Thymus (tissue), 14 donors: ENCODE measurements at places on chromosomes 6 and 20. TPM values are rescaled to one million over a fixed set of nuclear protein-coding genes. Genes with fewer than 3 reads are reported as not detected.

DNA sequence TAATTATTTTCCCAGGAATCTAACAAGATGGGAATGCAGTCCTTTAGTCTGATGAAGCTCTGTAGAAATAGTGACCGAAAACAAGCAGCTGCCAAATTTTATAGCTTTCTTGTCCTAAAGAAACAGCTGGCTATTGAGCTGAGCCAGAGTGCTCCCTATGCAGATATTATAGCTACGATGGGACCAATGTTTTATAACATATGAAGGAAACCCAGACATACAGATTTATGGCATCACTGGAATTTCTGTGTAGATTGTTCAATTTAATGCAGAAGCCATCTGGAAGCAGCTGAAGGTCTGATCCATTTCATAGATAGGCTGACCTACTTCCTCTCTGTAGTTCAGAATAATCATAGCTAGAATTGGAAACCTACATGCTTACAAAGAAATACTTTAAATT, 11.8 kb upstream of the SNPH start:
- no peaks in the 10 kb centered on the region for H3K36me3 ChIP-seq
- no peak for DNase-seq
- no peak overlapping the region for H3K27ac ChIP-seq
- H3K4me1 ChIP-seq = no peaks in the 10 kb centered on the region

DNA sequence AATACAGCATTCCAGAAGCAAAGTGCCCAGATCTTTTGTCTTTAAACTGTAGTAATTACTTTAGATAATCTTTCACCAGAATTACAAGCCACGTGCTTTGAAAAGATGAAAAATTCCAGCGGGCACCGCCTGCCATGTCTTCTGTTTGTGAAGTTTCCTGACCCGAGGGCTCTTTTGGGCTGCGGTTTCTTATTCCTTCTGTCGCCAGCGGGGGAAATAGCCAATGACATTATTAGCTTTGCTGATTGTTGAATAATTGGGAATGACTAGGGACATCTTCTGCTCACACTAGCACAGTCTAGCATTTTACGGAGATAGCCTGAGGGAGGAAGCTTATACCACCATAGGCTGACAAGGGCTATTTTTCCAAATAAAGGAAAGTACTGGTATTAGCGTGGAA, 124.7 kb downstream of the SAMD5 start:
- H3K4me3 ChIP-seq = no peak overlapping the region
- no peak for DNase-seq
- no peaks in the 10 kb centered on the region for H3K4me1 ChIP-seq
- H3K27ac ChIP-seq = no peak overlapping the region

DNA sequence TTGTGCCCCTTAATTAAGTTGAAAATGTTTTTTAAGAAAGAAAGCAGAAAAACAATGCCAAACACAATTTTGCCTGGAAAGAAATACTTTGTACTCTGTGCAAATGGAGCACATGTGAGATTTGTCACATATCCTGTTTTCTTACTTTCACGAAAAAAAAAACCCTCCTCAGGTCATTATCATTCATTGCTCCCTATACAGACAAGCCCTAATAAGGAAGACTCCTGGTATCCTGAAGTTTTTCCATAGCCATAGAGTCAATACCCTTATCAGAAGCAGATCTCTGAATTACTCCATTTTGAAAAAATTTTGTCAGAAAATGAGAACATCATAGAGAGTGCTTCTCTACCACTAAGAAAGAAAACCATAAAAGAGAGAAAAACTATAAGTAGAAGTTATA, 14.0 kb upstream of the NT5E start:
- H3K4me3 ChIP-seq = no peak overlapping the region
- no peaks in the 10 kb centered on the region for H3K4me1 ChIP-seq

DNA sequence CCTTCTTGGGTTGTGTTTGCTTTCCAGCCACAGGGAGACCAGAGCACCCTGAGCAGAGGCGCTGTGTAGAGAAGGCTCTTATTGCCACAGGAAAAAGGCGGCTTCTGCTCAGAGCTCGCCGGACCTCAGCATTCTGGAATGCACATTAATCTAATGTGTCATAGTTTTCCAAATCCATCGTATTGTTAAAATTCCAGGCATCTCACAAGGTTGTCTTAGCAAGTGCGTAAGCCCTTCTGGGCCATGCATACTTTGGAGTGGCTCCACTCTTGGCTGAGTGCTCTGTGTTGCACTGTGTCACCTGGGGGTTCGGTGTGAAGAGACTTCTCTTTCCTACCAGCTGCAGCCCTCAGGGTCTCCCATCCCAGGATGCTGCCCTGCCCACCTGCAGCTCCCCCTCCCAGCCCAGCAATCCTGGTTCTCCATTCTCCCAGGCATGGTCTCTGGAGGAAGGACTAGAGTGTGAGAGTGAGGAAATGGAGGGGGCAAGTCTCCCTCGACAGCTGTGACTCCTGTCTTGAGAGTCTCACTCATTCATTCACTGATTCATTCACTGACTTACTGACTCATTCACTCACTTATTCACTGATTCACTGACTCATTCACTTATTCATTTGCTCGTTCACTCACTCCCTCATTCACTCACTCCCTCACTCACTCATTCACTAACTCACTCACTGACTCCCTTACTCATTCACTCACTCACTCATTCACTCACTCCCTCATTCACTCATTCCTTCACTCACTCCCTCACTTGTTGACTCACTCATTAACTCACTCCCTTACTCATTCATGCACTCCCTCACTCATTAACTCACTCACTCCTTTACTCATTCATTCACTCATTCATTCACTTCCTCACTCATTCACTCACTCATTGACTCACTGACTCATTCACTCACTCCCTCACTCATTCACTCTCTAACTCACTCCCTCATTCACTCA, 83.7 kb upstream of the MPC1 start:
- peaks cover 14% of the 10 kb centered on the region for H3K27me3 ChIP-seq
- no peak overlapping the region for H3K4me3 ChIP-seq
- H3K27ac ChIP-seq = no peak overlapping the region
- no peaks in the 10 kb centered on the region for H3K36me3 ChIP-seq

GRCh38 chr6:33317669-33318425, at the start of gene ZBTB22:
Gene ZBTB22 (minus strand): TSS chr6:33317744. CDS start chr6:33316916, 828 bp downstream.
- no peaks in the 10 kb centered on the region for H3K27me3 ChIP-seq
- H3K27ac ChIP-seq = peak within 1 kb of the TSS; percentile 80
- peaks cover 27% of the 10 kb centered on the region for H3K36me3 ChIP-seq
- peak within 1 kb of the TSS; percentile 73 for H3K4me3 ChIP-seq

The TREM1 gene
- 1.9 TPM for polyA plus RNA-seq

DNA sequence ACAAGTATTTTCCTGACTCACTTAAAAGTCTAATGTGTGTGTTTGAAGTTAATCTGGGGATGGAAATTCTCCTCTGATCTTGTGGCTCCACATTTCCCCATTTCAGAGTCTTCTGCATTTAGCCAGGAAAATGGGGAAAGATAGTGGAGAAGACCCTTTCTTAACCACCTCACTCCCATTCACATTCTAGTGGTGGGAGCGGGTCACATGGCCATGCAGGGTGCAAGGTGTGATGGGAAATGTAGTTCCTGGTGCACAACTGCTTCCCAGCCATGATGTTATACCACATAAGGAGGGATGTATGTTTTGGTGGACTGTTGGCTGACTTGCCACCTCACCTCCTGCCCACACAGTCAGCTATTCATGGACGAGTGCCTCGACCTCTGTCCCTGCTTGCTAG, 61.8 kb downstream of the BANF2 start:
- no peaks in the 10 kb centered on the region for H3K27me3 ChIP-seq
- H3K27ac ChIP-seq = no peak overlapping the region
- no peaks in the 10 kb centered on the region for H3K36me3 ChIP-seq
- no peak for DNase-seq
- no peaks in the 10 kb centered on the region for H3K4me1 ChIP-seq
- H3K4me3 ChIP-seq = no peak overlapping the region

The EMILIN3 gene
- polyA plus RNA-seq = 0.37 TPM

DNA sequence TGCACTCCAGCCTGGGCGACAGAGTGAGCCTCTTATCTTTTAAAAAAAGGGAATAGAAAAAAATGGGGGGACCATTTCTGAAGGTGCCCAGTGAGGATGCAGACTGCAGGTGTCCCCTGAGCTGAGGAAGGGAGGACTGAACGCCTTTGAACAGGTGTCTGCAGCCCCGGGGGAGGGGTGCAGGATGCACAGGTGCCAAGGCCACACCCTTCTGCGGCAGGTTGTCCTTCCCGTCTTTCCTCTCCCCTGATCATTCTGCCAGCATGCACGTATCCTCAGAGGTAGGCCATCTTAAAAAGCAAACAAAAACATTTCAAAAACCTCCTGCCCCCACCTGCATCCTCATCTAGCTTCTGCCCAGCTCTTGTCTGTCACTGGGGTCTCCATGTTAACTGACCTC, 101.3 kb downstream of the MTHFD1L start:
- H3K27me3 ChIP-seq = no peaks in the 10 kb centered on the region
- H3K4me1 ChIP-seq = no peaks in the 10 kb centered on the region
- peaks cover 7% of the 10 kb centered on the region for H3K36me3 ChIP-seq
- H3K4me3 ChIP-seq = no peak overlapping the region
- no peak overlapping the region for H3K27ac ChIP-seq
- no peak for DNase-seq

DNA sequence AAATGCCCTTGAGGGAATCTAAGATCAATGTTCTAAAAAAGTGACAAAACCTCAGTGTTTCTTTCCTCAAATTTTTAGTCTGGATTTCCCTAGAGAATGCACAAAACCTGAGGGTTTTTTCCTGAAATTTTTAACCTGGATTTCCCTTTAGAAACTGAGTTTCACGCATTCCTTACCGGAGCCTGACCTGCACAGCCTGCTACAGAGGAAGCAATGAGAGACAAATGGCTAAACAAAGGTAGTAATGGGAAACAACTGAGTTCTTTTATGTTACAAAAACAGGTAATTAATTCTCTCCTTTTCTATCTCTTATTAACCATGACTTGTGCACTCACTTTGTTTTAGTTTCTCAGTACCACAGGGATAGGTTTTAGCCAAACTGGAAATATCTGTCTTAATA, 281.7 kb upstream of the NT5E start:
- no peaks in the 10 kb centered on the region for H3K27me3 ChIP-seq
- DNase-seq = no peak
- H3K4me1 ChIP-seq = no peaks in the 10 kb centered on the region
- H3K36me3 ChIP-seq = no peaks in the 10 kb centered on the region
- no peak overlapping the region for H3K4me3 ChIP-seq

The UCKL1 gene
- polyA plus RNA-seq = 51.8 TPM

- no peak overlapping the region for H3K4me3 ChIP-seq
- no peak for DNase-seq
- no peaks in the 10 kb centered on the region for H3K27me3 ChIP-seq
- H3K4me1 ChIP-seq = no peaks in the 10 kb centered on the region
- no peak overlapping the region for H3K27ac ChIP-seq
These were observed 773.4 kb downstream of the KIF16B start for GRCh38 chr20:15799871-15800270.

The ARMC2 gene
- 1.8 TPM for polyA plus RNA-seq

The DEFB113 gene
- polyA plus RNA-seq = not detected

DNA sequence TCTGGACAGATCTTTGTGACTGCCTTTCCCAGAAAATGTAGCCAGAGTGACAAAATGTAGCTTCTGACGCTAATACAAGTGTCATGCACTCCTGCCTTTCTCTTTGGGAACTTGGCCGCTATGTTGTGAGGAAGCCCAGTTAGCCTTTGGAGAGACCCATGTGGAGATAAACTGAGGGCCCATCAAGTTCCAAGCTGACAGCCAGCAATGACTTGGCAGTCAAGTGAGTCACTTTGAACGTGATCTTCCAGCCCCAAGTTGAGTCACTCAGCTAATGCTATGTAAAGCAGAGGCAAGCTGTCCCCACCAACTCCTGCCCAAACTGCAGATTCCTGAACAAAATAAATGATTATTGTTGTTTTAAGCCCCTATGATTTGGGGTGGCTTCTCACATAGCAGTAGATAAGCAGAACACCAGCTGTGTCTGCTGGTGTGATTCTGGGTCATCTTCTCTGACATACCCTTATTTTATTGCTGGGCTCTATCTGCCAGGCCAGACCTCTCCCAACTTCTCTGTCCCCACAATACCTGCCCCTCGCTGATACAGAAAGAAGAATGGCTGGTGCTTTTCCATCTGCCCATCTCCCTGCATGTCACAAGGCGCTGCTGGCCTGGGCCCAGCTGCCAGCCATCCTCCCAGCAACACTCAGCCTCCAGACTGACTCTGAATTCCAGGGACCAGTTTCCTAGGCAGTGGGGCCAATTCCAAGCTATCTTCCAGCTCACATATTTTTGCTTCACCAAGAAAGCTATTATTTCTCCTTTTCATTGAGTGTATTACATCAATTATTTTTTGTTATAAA, 274.8 kb downstream of the LRFN2 start:
- no peak overlapping the region for H3K27ac ChIP-seq
- no peaks in the 10 kb centered on the region for H3K4me1 ChIP-seq
- no peak overlapping the region for H3K4me3 ChIP-seq
- no peaks in the 10 kb centered on the region for H3K36me3 ChIP-seq

DNA sequence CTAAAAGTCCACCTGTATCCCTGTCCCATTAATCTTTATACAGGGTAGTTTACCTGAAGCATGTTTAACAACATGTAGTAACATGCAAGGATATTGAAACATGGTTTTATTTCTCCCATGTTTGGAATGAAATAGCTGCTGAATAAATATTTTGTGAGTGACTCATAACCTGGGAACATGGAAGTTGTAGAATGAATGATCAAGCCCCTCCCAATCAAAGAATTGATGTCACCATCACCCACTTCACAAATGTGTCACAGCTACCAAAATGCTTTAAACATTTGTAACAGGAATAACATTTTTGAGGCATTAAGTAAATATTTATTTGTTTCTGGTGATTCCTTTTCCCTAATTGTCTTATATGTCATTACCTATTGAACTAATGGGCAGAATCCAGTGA, 58.9 kb upstream of the TNFAIP3 start:
- no peak overlapping the region for H3K4me3 ChIP-seq
- no peaks in the 10 kb centered on the region for H3K36me3 ChIP-seq
- no peaks in the 10 kb centered on the region for H3K27me3 ChIP-seq

GRCh38 chr20:9068233-9068801, 570 bp upstream of the PLCB4 start:
- DNase-seq = peak; percentile 57
- peaks cover 3% of the 10 kb centered on the region for H3K27me3 ChIP-seq
- peak overlapping the region; percentile 77 for H3K27ac ChIP-seq
- H3K36me3 ChIP-seq = no peaks in the 10 kb centered on the region
- H3K4me1 ChIP-seq = peaks cover 5% of the 10 kb centered on the region
- peak overlapping the region; percentile 67 for H3K4me3 ChIP-seq
